ENCODE measurements at places on chromosomes 2 and 18.

DNA sequence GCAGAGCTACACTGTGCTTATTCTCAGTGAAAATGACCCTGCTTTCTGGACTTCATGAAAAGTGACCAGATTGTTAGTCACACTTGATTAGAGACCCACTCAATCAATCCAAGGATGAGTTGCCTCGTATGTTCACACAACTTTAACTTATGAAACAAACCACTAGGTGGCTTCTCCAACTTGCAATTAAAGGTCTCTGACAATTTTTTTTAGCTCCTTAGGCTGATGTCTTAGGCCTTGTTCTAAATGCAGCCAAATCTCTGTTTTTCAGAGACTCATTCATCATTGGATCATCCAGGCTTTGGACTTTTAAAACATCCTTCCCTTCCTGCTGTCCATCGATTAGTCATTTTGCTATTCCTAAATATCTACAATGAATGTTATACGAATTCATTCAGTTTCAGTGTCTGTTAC is 63.4 kb downstream of the MREG start:
- DNase-seq: peak; percentile 49

DNA sequence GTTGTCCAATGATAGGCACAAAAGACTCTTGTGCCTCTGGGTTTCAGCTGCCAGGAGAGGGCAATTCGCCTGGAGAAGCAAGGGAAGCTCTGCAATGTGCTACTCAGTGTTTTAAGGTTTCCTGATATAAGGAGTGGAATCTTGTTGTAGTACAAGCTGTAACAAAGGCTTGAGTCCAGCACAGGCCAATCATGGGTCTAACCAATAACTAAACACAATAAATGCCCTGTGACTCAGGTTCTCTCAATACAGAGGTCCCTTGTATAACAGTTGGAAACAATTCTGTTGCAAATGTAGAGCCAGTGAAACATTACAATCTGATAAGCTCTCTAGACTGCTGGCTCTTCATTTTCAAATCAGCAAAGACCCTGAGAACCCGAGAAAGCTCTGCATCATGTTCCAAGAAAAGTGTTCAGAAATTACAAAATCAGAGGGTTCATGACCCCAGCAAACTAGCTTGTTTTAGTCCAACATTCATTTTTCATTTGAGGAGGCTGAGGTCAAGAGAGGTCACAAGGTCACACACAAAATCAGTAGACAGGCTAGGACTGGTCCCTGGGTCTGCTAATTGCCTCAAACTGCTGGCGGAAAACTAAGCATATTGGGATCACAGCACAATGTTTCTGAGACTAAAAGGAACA is 59.0 kb upstream of the DNMT3A start:
- peak; percentile 13 for DNase-seq

GRCh38 chr2:221267773-221268425 is 304.2 kb downstream of the EPHA4 start:
- no peak for DNase-seq

- no peak for DNase-seq
Observed at GRCh38 chr2:148812306-148812705, 62.7 kb upstream of the KIF5C start.

- DNase-seq: no peak
Observed at GRCh38 chr2:206415618-206416243, 27.6 kb upstream of the ADAM23 start.

All from cerebellar cortex (tissue), 1 donor.